ENCODE measurements at places on chromosomes 7 and 10.

GRCh38 chr10:118760265-118760664 is 5.5 kb upstream of the CACUL1 start:
- no peak for DNase-seq

DNA sequence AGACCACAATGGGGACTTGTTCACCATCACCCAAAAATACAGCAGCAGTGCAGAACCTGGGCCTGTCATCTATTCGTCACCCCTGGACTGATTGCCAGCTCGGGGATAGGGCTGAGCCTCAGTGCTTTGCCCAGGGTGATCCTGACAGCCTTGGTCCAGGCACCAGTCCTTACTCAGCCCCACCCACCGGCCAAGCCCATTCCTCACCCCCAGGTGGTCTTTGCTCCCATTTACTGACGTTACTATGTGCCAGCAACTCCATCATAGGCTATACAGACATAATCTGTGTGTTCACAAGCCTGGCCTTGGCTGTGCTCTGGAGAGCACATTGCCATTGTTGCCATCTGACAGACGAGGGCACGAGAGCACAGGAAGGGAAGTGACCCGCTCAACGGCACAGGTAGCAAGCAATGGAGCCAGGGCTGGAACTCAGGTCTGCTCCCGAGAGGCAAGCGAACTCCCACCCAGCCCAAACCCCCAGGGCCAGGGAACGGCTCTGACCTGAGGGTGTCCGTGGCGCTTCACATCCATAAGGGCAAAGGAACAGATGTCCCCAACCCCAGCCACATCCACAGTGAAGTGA is 6.8 kb downstream of the ATG9B start:
- DNase-seq: no peak

- no peak for DNase-seq
Measured at GRCh38 chr7:136956232-136956631, 87.8 kb downstream of the CHRM2 start.

DNA sequence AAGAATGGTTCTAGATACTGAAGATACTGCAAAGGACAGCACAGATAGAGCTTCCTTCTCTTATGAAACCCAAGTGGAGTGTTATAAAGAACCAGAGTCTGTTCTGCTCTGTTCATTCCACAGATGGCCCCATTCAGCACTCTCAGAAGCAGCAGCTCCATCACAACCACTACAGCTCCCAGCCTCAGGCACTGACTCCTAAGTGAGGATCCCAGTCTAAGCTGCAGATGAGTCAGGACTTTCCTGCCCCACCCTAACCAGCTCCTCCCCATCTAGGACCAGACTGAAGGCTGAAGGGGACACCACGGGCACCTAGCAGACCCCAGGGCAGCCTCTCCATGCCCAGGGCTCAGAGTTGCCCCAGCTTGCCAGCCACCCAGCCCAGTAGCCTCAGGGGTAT is 379.8 kb downstream of the GRID1 start:
- no peak for DNase-seq

DNA sequence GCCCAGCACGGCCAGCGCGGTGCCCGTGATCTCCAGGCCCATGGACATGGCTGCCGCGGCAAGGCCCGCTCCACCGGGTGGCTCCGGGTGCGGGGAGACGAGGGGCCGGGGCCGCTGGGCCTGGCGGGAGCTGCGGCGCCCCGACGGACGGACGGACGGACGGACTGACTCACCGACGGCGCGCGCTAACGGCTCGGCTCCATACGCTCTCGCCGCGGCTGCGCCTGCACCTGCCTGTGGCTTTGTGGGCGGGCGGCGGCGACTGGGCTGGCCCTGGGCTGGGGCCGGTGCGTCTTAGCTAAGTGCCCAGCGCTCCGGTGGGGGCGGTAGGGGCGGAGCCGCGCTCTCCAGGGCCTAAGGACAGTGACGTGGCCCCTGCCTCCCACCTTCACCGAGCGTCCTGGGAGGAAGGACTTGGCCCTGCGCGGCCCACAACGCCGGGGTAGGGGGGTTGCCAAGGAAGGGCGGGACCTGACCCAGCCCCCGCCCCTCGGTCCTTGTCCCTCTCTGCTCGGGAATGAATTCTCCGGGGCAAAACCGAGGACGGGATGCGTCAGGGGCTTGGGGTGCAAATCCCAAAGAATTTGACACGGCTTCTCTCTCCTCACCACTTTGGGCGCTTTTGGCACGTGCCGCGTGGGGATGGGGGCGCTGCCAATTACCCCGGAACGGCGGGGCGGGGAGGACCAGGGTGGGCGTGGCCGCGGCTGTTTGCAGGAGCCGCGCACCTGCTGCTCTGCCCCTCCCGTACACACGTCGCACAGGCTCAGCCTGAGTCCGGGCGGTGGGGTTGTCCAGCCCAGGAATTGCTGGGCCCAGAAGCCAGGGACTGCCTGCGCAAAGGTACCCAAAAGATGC is at the start of gene CLDN3:
Gene CLDN3 (minus strand): TSS at position 269 of the 858 bp plus-strand sequence. CDS start 221 bp downstream, at position 48.
- DNase-seq: peak; percentile 96

GRCh38 chr7:150325110-150325611 is 1.8 kb upstream of the ACTR3C start:
- DNase-seq: no peak

GRCh38 chr10:20185116-20185515 is 368.9 kb downstream of the PLXDC2 start:
- DNase-seq: no peak

GRCh38 chr10:4331150-4331549 is 494.9 kb upstream of the AKR1E2 start:
- no peak for DNase-seq

DNA sequence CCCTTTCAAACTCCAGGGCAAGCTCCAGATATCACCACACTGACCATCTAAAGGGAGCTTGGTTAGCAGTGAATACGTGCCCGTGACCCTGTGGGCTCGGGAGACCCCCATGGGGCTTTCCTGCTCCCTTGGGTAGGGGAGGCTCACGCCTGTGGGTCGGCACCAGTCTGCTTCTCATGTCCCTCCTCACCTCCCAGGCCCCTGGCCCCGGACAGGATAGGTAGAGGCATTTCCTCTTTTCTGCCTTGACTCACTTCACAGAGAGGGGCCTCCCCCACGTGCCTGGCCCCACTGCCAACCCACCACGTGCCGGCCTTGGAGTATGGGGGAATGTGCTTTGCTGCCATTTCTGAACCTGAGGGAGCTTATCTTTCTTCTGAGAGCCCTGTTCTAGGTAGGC is 131.3 kb upstream of the FAM20C start:
- DNase-seq: no peak

- no peak for DNase-seq
Measured at GRCh38 chr10:3330663-3331062, 158.1 kb upstream of the PITRM1 start.

DNA sequence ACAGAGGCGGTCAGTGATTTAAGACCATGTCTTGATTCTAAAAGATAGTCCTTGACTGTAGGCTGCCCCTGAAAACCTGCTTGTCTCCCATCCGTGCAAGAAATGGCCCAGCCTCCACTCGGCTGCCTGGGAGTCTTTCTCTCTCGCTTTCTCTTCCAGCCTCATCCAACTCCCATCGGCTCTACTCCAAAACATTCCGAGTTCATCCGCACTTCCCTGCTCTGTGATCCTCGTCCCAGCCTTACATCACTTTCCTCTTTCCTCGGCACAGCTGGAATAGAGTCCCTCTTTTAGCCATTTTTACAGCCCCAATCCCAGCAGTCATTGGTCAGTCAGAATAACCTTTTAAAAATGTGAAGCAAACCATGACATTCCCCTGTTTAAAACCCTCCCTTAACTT is 135.1 kb downstream of the TAX1BP1 start:
- DNase-seq: no peak

DNA sequence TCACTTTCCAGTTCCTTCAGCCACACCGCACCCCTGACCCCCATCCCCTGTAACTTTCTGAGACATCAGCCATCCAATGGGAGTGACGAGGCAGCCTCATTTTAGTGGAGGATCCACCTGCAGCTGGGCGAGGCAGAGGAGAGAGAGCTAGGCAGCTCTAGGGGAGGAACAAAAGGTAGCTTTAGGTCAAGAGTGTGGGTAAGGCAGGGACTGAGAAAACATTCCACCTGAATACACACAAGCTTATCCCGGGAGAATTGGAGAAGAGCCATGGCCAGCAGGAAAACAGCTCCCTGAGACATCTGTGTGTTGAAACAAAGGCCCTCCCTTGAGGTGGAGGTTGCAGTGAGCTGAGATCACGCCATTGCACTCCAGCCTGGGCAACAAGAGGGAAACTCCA is 6.7 kb upstream of the KLRG2 start:
- no peak for DNase-seq

GRCh38 chr10:86661161-86662025 is 6.9 kb upstream of the LDB3 start:
- no peak for DNase-seq

DNA sequence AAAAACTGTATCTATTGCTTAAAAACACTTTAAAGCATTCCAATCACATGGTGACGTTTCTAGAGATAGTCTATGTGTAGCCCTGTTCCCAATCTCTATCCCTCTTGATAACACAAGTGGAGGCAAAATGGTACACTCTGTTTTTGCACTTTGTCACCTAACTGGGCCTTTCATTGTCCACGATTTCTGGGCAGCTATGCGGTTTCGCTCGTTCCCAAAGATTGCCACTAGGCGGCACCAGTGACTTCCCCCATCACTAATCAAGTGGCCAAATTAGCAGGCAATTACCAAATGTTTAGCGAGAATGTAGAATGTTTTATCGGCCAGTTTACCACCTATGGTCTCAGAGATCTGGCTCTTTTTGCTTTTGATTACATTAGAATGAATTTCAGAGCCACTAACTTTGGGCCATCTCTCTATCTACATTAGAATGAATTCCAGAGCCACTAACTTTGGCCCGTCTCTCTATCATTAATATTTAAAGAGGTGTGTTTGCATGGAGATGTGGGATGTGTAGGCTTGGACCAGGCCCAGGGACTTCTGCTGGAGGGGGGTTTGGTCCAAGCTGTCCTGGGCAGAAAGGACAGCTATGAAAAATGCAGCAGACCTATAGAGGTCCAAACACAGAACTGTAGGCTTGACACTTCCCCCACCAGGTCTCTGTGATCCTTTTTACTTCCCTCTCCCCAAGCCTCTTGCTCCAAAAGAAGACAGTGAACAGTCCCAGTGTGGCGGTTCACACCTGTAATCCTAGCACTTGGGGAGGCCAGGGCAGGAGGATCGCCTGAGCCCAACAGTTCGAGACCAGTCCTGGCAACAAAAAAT is 90.1 kb downstream of the EPC1 start:
- peak; percentile 40 for DNase-seq

- DNase-seq: peak; percentile 38
Measured at GRCh38 chr10:127910464-127910770, 3.5 kb downstream of the PTPRE start.

GRCh38 chr7:1988533-1988930 is 244.2 kb downstream of the MAD1L1 start:
- no peak for DNase-seq

DNA sequence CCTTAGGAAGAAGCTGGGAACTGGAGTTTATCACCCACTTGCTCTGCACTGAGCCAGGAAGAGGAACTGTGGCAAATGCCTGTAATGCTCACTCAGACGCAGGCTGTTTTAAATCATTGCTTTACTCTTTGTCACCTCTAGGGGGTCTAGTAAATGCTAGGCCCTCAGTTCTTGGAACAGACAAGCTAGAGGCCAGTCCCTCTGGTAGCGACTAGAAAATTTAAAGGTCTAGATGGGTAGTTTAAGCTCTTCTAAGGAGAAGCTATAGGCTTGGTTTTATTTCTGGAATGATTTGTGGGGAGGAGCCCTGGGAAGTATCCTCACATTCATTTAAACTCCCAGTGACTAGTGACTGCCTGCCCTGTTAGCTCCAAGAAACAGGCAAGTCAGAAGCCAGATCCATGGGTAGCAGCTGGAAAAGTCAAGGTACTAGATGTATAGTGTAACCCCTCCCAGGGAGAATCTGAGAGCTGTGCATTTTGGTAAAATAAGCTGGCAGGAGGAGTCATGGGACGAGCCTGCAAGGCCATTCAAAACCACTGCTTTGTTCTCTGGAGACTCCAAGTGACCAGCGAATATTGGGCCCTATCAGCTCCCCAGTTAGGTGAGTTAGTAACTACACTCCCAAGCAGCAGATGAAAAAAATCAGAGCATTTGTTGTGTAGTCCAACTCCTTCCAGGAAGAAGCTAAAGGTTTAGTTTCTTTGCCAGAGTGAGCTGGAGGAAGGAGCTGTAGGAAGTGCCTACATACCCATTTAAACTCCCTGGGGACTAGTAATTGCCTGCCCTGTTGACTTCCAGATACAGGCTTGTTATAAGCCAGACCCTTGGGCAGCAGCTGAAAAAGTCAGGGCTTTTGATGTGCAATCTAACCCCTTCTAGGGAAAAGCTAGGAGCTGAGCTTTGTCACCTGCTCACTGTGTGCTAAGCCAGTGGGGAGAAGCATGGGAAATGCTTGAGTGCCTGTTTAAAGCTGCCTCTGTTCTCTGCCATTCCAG is 68.9 kb downstream of the DYNC1I1 start:
- no peak for DNase-seq

- DNase-seq: no peak
Measured at GRCh38 chr10:3807928-3808496, 23.0 kb upstream of the KLF6 start.

GRCh38 chr7:82126576-82126975 is 317.0 kb downstream of the CACNA2D1 start:
- DNase-seq: no peak

DNA sequence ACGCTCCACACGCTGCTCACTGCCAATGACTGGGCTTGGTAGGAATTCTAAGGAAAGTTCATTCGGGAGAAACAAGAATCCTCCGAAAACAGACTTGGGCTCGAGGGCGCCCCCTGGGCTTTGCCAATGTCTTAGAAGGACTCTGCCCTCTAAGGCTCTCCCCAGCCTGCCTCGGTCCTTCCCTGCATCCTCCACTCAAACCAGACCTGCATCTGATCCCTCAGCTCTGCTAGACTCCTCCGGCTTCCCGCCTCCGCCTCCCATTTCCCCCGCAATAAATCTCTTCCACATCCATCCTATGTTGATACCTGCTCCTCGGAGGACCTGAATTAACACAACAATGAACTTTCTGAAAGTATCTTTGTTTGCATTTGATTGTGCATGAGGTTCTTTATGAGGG is 177.6 kb downstream of the PLPP4 start:
- DNase-seq: no peak

- no peak for DNase-seq
Measured at GRCh38 chr10:60267802-60268201, 121.9 kb downstream of the ANK3 start.

GRCh38 chr7:140640727-140641523 is at the start of gene DENND2A:
Gene DENND2A (minus strand): TSS chr7:140640813. CDS start chr7:140602397, 38,416 bp downstream.
- peak; percentile 77 for DNase-seq

GRCh38 chr7:30062587-30062986 is 34.4 kb downstream of the PLEKHA8 start:
- DNase-seq: peak; percentile 16

DNA sequence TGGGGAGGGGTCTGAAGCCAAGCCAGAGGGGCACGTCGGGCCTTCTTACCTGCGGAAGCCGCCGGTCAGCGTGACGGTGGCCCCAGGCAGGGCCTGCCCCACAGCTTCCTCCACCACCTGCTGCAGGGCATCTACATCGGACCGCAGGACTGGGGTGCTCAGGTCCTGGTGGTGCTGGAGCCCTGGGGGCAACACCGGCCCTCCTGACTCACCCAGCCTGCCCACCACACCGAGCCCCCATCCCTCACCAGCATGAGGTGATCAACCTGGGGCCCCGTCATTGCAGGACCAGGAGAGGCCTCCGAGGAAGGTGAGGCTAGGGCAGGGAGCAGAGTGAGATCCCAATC is 8.0 kb downstream of the POLM start:
- DNase-seq: no peak
